T1000 (cell line): ENCODE measurements at places on chromosomes 3 and 15.

GRCh38 chr15:67918205-67918861, 78.5 kb upstream of the RNU6-1 start:
- no peak for DNase-seq

- no peak for DNase-seq
Observed at GRCh38 chr3:167750272-167750971, 14.9 kb downstream of the SERPINI1 start.

DNA sequence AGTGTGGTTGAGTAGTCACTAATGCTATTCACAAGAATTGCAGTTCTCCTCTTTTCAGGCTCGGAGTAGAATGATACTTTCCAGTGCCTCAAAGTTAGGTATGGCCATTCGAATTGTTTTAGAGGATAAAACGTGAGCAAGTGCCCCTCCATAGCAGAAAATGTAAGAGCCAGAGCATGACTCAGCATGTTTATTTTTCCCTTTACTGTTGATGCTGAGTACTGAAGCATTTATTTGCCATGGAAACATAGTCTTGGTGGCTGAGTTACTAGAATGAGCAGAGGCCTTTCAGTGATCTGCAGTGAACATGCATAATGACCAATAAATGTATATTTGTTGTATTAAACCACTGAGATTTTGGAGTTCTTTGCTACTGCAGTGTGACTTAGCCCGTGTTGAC, 540.6 kb downstream of the NLGN1 start:
- peak; percentile 22 for DNase-seq

DNA sequence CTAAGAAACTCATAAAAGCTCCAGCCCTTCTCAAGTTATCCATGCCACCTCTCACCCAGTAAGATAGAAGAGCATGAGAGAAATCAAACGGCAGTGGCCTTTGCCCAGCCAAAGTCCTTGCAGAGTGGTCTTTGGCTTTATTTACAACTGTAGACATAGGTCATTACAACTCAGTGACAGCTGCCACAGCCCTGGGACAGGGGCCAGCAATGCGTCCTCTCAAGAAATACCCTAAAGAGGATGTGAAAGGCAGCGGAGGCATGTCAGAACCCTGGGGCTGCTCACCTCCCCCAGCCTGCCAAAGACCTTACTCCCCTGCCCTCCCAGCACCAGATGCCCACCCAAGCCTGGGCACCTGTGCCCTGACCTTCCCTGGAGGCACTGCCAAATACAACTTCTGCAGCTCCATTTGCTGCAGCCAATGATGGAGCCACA, 6.3 kb downstream of the ACAA1 start:
- no peak for DNase-seq

- DNase-seq: no peak
Observed at GRCh38 chr3:177451301-177451750, 254.0 kb upstream of the TBL1XR1 start.

DNA sequence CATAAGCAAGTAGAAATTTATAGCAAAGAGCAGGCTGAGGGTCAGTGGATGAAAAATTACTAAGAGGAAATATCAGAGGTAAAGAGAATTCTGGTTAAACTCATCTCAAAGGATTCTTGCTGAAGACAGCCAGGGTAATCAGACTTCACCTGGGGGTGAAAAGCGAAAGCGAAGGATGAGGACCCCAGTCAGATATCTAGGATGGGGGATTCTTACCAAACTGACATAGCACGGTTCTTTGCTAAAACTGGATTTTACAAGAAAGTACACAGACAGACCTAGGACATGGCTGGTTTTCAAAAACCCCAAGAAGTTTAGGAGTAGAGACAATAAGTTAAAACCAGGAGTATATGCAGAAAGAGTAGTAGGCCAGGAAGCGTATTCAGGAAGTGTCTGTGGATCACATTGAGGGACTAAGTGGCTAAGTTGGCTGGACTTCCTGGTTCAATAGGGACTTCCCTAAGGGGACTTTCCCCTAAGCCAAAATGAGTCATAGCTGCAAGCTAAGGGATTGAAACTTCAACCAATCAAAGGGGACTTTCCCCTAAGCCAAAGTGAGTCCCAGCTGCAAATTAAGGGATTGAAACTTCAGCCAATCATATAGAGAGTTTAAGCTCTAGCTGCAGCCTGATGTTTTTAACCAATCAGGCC, 2.4 kb upstream of the CFAP91 start:
- DNase-seq: peak; percentile 7

GRCh38 chr3:116083683-116084082, 361.6 kb downstream of the LSAMP start:
- DNase-seq: no peak

DNA sequence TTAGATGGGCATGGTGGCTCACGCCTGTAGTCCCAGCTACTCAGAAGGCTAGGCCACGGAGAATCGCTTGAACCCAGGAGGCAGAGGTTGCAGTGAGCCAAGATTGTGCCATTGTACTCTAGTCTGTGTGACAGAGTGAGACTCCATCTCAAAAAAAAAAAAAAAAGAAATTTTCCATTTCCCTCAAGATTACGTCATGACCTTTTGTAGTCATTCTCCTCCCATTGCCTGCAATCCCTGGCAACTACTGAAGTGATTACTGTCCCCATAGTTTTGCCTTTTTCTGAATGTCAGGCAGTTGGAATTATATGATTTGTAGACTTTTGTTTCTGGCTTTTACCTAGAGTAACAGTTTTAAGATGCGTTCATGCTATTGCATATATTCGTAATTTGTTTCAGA, 28.0 kb downstream of the WDR76 start:
- no peak for DNase-seq

DNA sequence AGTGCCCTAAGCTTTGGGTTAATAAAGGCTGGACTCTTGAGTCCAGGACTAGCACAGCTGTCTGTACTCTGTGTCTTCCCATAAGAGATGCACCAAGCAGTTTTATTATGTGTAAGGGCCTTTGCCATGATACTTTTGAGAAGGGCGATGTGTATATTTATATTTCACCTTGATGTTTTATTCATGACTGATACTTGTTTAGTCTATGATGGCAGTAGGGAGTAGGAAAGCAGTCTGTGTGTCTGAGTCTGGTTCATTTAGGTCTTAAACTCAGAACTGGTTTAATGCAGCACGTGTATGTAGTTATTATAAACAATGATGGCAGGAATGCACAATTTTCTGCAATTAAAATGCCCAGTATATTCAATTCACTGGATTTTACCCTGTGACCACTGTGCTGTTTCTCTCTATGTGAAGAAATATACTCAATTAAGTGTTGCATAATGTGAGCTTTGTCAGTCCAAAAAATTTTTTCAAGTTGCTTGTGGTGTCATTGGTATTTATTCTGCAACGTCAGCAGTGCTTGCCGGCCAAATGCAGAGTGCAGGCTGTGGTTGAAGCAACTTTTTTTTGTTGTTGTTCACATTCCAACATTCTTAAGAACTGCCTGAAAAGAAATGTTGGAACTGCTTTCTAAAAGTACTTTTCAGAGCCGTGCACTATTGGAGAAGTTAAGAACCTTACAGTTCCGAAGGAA, 423.7 kb upstream of the SEMA6D start:
- no peak for DNase-seq

GRCh38 chr15:63322541-63322940, 45.1 kb downstream of the APH1B start:
- DNase-seq: no peak

DNA sequence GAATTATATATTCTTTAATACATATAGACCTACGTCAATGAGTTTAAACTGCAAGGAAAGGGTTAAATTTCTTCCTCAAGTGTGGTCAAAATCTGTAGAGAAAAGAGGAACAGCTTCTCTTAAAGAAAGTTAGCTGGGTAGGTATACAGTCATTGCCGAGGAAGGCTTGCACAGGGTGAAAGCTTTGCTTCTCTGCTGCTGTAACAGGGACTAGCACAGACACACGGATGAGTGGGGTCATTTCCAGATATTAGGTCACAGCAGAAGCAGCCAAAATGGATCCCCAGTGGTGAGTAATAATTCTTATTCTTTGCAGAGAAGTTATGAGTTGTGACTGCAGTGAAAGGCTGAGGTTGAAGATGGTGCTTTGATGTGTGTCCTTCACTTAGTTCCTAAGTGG, at the start of gene CD86:
CD86 (plus strand) TSS at position 148 of the 400 bp plus-strand sequence; CDS start at position 276, 128 bp downstream.
- no peak for DNase-seq

DNA sequence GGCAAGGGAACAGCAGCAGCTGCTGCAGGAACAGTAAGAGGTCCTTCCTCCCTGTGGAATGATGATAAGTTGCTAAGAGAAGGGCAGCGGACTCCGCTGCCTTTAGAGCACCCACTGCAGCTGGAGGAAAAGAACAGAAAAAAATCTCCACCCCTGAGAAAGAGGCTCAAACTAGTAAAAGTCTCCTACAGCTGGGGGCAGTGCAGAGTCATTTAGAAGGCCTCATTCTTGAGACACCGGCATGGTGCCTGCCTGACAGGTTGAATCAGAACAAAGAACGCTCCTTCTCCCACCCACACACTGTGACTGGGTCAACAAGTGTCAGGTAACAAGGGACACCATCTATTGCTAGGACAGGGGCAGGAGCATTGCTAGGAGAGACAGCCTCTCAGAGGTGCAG, 188.4 kb downstream of the ABHD5 start:
- no peak for DNase-seq

DNA sequence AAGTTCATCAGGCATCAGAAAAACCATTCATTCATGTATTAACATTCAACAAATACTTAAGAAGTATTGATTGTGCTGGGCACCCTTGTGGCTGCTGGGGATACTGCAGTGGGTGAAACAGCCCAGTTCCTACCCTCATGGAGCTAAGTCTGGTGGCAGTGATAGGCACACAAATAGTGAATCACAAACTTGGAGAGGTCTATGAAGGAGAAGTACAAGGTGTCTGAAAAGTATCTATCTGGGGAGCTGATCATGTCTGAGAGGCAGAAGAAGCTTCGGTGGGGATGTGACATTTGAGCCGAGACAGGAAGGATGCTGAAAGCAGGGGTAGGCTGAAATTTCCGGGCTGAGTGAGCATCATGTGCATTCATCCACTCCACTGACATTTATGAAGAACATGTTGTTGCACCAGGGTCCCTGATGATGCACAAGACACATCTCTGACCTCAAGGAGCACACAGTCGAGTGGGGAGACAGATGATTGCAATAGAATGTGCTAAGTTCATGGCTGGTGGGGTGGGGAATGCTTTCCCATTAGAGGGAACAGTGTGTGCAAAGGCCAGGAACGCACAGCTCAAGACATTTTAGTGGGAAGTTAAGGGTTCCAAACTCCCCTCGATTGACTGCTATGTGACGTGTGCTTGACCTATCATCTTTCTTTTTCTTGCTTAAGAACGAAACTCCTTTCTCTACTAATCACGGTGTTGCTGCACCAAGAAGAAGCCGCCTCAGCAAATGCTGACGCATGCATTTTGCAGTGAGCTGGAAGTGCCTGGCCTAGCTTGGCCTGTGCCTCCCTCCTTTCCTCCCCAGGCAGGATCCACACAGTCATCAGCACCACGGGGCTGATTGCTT, 309.1 kb upstream of the ICE2 start:
- DNase-seq: no peak

DNA sequence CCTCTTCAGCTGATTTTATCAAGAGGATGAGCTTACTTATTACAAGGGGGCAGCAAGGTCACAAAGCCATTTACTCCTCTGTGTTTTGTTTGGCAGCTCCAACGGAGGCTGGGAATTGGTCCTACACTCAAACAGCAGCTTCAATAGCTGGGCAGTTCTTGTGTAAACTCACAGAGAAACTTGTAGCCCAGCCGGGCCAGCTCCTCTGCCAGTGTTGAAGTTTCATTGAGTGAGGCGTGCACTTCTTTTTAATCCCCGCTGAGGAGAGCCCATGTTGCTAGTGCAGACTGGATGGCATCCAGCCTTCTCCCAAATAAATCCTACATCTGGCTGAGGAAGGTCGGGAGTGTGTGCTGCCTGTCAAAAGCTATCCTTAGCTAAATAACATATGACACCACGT, 59.5 kb downstream of the BFSP2 start:
- no peak for DNase-seq

DNA sequence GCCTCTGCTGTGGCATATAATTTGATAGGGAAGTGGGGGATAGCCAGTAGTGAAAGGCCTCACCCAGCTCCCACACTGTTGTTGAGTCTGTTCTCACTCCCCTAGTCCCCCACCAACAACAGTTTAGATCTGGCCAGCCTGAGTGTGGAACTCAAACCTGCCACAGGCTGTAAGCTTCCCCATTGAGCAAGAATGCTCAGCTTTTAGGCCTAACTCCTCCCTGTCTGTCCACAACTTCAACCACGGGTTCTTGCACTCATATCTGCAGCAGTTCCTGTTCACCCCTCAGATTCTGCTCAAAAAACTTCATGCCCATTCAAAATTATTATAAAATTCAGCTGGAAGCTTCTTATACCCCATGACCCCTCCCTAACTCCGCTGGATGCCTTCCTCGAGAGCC, 975.1 kb downstream of the NSUN3 start:
- DNase-seq: no peak

DNA sequence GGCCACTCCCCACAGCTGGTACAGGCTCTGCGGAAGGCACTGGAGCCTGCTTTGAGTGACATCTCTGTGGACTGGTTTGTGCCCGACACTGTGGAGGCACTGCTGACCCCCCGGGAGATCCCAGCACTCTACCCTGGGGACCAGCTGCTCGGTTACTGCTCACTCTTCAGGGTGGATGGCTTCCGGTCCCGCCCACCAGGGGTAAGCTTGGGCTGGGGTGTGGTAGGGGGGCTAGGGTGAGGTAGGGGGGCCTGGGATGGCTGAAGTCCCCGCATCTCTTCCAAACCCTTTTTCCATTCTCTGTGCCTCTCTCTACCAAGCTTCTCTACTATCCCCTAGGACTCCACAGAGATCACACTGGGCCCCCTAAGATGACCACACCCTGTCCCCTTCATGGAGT, 7.8 kb downstream of the VWA5B2 start:
- no peak for DNase-seq

DNA sequence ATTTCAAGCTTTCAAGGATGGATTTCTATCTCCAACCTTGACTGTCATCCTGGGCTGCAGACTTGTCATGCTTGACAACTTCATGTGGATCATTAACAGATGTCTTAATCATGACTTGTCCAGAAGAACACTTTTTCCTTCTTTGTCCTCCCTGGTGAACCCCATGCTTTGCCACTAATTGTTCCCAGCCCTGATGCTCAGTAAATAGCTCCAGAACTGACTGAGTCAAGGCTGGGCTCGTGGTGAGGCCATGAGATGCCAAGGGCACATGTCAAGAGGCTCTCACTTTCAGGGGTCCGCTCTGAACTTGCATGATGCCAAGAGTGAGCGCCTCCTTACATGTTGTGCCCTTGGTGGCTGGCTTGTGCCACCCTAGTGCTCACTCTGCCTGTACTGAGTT, 48.9 kb upstream of the KY start:
- no peak for DNase-seq

GRCh38 chr15:29039466-29040369, 153.9 kb downstream of the APBA2 start:
- DNase-seq: no peak

- DNase-seq: no peak
Observed at GRCh38 chr3:94693997-94694640, 631.3 kb downstream of the NSUN3 start.
